ENCODE measurements at places on chromosomes 6 and 20.

- DNase-seq, result no peak
Measured at GRCh38 chr6:33707771-33708170, 3.7 kb downstream of the UQCC2 start.

DNA sequence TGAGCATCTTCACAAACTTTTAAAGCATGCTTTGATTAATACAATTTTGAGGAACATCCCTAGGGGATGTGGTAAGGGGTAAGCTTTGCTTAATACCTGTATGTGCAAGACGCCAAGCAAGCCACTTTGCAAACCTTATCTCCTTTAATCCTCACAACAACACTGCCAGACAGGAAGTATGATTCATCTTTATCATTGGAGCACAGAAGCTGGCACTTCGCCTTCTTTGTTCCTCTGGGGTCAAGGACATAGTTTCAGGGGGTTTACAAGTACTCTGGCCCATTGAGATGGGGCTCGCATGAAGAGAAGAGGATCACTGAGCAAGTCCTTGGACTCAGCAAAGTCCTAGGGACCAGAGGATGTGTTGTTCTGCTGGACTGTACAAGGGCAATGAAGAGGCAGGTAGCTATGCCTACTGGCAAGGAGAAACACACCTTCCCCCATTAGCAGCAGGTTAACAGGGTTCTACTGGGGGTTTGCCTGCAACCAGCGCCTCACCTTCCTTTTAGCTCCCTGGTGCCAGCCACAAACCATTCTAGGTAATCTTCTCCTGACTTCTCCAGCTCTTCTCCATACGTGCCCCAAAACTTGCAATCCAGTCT lies 8.8 kb downstream of the TMEM244 start:
- DNase-seq, result no peak

- DNase-seq, result no peak
Measured at GRCh38 chr6:122787721-122788120, 1.3 kb upstream of the SMPDL3A start.

- no peak for DNase-seq
Measured at GRCh38 chr20:40464731-40465208, 224.3 kb downstream of the MAFB start.

DNA sequence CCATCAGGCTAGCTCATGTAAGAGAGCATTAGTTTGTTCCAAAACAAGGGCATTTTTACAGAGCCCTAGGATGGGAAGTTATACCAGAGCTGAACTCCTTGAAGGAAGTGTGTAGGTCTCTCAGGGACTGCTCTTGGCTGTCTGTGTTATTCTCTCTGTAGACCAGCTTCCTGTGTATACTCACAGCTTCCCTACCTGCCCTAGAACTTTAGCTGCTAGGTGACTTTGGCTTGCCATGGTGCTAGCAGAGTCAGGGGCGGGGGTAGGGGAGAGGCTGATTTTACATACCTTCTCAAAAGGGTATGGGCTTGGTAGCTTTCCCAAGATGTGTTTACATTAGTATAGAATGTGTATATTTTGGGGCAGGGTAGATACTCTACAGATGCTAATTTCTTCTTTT lies 17.4 kb downstream of the MAPRE1 start:
- DNase-seq, result no peak

- DNase-seq, result peak; percentile 87
Measured at GRCh38 chr20:9359561-9360308, 154.7 kb upstream of the LAMP5 start.

- no peak for DNase-seq
Measured at GRCh38 chr6:135465307-135465706, 32.2 kb downstream of the AHI1 start.

- DNase-seq, result no peak
Measured at GRCh38 chr6:152261179-152261578, 376.0 kb downstream of the SYNE1 start.

DNA sequence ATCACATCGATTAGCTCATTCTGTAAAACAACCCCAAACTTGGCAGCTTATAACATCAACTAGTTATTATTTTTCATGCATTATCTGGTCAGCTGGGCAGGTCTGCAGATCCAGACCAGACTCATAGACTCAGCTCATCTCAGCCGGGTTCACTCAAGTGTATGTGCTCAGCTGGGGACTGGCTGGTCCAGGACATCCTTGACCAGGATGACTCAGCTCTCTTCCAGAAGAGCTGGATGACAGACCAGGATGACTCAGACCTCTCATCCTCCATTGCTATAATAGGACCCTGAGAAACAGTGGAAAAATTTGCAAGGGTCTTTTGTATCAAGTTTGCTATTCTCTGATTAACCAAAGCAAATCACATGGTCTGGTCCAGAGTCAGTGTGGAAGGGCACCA lies 312.5 kb upstream of the PLCB4 start:
- no peak for DNase-seq

DNA sequence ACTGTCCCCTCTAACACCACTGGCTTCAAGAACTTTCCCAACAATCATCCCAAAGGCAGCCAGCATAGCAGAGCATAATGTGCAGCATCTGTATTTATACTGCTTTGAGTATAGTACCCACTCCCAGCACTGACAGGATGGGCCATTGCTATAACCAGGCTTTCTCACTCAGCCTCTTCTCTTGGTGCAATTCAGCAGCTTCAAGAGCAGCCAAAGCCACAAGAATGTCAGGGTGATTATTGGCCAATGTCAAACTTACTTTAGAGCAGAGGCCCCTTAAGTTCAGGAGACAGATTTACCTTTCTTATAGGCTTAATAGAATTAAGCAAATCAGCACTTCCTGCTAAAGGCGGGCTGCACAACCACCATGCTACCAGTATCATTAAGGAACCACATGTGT lies 232.4 kb upstream of the RSPO3 start:
- DNase-seq, result no peak

GRCh38 chr20:3932277-3932676 lies 43.1 kb downstream of the PANK2 start:
- no peak for DNase-seq

- no peak for DNase-seq
Measured at GRCh38 chr6:128754658-128755256, 128.2 kb upstream of the LAMA2 start.

GRCh38 chr6:29709188-29709587 lies 14.0 kb upstream of the HLA-F start:
- DNase-seq, result no peak

- DNase-seq, result no peak
Measured at GRCh38 chr20:34862724-34863123, 9.9 kb downstream of the GGT7 start.

DNA sequence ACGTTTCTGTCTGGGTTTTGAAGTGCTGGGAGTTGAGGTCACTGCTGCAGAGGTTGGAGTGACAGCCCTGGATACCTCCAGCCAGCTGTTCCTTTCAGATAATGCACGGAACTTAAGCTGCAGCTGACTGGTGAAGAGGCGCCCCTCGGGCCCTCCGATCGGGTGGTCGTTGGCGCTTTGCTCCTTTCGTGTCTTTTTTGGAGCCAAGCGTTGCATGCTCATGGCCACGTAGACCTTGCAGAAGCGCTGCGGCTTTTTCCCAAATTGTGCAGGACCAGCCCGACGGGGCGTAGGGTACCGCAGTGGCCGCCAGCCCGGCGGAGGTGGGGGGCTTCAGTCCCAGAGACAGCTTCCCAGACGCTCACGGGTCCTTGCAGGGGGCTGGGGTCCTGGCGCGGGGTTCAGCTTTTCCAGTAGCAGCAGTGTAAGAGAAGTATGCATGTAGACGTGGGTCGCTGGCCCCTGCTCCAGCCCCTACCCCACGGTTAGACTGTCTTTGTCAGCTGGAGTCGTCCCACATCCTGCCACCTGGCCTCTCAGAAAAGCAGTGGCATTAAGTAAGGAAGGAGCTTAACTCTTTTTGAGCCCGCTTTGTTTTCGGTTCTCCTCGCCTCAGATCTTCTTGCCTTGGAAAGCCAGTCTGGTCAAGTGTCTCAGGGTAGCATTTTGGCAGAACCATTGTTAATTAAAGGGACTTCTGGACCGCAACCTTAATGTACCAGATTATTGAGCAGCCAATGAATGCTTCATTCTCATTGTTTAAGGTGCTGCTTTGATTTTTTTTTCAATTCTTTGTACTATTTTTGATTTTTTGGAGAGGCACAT lies 838 bp downstream of the TNFAIP3 start:
- DNase-seq, result peak; percentile 76

DNA sequence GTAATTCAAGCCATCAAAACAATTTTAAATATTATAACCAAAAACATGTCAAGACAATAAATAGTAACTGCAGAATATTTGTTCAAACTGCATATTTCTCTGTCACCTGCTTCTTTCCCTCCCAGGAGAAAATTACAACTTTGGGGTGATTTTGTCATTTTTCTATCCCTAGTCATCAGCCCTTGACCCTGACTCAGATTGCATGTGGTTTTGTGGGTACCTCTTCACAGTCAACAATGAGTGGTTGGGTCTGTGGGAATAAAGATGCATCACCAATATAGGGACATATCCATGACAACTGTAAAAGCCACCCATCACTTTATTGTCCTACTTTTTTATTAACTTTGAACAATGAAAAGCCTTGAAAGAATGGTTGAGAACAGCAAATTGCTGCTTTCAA lies 7.3 kb downstream of the COL10A1 start:
- no peak for DNase-seq

DNA sequence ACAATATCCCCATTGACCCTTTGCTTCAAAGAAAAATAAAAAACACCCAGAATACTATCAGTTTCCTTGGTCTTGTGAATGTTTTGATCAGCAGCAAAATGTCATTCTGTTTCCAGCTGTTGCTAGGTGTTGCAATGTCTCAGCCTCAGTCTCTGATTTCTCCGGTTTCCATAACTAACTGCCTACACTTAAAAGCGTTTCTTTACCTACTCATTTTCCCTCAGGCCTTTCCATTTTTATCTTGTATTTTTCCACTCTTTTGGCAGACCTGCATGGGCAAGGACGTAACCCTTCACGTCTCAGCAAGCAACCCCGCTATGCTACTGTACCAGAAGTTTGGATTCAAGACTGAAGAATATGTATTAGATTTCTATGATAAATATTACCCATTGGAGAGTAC lies 49.4 kb downstream of the KAT14 start:
- DNase-seq, result peak; percentile 11

- no peak for DNase-seq
Measured at GRCh38 chr6:140561701-140562100, 1187.3 kb upstream of the CITED2 start.

GRCh38 chr20:11907621-11908020 lies 10.1 kb upstream of the BTBD3 start:
- DNase-seq, result no peak

GRCh38 chr6:32790306-32790705 lies 26.5 kb downstream of the HLA-DOB start:
- no peak for DNase-seq

DNA sequence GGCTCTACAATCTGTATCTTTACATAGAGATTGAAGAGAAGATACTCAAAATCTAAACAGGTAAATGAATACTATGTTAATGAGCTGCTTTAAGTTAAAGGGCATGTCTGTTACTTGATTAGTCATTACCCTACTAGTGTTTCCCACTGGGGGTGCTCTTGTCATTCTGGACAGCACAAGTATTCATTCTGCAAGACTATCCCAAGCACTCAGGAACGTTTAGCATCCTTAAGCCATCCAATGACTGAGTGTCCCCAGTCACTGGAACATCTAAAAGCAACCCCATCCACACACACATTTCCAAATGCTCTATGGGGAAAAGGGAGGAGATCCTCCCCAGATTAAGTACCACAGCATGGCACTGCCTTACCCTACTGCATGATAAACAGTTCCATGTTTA lies 25.7 kb downstream of the EZR start:
- no peak for DNase-seq

DNA sequence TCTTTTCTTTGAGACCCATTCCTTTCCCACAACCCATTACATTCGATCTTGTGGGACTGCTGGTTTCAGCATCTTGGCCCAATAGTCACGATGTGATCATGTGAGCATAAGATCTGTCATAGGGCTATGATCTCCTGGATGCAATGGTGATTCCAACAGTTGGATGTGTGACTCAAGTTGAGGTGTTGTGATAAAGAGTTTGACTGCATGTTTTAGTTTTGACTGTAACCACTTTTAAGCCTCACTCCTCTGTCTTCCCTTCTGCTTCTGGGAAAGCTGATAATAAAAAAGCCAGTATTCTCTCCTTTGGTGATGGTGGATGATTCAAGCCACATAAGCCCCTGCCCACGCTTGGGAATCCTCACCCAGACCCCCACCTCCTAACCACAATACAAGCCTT lies 117.0 kb upstream of the ASCC3 start:
- DNase-seq, result no peak

DNA sequence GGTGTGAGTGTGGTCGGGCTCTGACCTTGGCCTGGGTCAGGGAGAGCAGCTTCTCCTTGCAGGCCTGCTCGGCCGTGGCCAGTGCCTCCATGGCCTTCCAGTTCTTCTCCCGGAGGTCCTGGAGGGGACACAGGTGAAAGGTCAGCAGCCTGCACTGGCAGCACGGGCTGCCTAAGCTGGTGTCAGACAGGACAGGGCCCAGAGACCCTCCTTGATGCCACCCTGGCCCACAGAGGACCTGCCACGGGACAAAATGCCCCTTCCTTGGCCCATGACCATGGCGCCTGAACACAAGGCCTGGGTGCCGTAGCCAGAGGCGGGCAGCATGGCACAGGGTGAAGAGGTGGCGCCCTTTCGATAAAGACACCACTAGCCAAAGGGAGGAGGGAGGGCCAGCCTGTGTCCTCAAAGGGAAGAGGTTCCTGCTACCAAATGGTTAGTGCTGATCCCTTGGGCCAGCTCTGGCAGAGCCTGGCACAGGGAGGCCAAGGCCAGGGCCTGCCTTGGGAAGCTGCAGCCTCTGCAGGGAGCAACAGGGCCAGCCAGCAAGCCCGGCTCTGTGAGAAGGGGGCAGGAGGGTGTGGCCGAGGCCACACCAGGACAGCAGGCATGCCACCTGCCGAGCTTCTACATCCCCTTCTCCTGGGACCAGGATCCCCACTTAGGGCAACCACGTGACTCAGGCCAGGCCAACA lies 54.8 kb downstream of the DSTN start:
- DNase-seq, result no peak
